Activated CD4-positive, alpha-beta T cell treated with anti-CD3 and anti-CD28 coated beads, Interleukin-10, Interleukin-2, amounts not matched to agents 100 ng/mL and 50 ng/mL, durations not matched to agents 16 hours and 8 hours (primary cell): ENCODE measurements at places on chromosomes 7 and 10.

DNA sequence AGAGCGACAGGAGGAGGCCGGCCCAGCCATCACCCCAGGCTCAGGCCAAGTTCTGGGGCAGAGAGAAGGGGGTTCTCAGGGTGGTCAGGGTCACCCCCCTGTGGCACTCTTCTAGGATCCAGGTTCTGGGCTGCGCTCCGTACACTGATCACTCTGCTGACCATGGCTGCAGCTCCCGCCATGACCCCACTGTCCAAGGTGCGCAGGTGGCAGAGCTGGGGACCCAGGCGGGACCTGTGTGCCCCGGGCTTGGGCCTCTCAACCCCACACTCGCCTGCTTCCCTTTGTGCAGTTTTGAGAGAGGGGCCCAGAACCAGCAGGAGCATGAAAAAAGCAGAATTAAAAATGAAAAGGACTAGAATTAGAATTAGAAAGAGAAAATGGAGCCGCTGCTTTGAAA is 227.1 kb downstream of the FANK1 start:
- DNase-seq: no peak

- peak; percentile 84 for DNase-seq
Observed at GRCh38 chr10:110305767-110306451, 1.2 kb upstream of the SMNDC1 start.

GRCh38 chr10:17257466-17258321 is 29.7 kb downstream of the VIM start:
- DNase-seq: peak; percentile 82

- DNase-seq: no peak
Observed at GRCh38 chr10:131751827-131752775, 148.7 kb upstream of the PPP2R2D start.

- DNase-seq: no peak
Observed at GRCh38 chr10:130627346-130628045, 491.3 kb downstream of the GLRX3 start.

DNA sequence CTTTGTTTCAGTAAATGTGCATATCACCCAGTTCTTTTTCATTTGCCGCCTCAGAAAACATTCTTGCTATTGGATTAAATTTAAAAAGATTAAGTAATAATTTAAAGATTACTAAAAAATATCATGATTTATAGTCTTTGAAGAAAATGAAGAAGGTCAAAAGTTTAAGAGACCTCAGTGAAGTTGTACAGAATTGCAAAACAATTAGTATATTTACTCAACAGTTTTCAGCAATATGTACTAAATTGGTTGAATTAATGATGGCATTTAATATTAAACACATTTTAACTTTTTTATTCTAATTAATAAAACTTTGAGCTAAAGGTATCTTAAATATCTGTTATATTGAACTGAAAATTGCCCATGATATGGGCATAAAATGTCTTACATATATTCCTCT is 49.9 kb upstream of the KLF6 start:
- no peak for DNase-seq

DNA sequence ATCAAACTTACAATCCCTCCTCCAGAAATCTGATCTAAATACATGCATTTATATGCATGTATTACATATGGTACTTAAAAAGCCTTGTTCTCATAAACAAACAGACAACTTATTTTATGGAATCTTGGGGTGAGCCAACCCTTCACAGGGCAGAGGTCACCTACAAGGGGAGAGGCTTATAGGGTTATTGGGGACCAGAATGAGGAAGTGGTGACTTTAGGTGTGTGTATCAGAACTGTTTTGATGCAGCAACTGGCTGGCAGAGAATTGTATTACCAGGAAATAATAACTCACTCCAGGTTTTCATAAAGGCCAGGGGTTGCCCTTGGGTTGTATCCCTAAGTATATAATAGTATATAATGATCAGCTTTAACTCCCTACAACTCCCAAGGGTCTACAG is 91.1 kb downstream of the SVIL start:
- no peak for DNase-seq

DNA sequence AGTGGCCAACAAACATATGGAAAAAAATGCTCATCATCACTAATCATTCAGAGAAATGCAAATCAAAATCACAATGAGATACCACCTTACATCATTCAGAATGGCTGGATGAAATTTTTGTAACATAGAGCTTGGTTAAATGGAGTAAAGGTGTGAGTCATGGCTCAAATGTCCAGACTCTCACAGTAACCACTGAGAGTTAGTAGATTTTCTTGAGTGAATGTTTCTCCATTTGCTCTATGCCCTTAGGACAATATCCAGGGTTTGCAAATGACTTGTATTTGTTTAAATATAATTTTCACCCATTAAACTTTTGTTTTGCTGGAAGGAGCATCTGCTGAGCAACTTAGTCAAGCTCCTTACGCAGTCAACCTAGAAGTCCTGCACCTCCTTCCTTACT is 967.2 kb downstream of the XPNPEP1 start:
- DNase-seq: no peak

- no peak for DNase-seq
Observed at GRCh38 chr10:47458466-47459154, 25.3 kb downstream of the ANXA8 start.

GRCh38 chr10:106577266-106577665 is 587.2 kb downstream of the SORCS1 start:
- DNase-seq: no peak

DNA sequence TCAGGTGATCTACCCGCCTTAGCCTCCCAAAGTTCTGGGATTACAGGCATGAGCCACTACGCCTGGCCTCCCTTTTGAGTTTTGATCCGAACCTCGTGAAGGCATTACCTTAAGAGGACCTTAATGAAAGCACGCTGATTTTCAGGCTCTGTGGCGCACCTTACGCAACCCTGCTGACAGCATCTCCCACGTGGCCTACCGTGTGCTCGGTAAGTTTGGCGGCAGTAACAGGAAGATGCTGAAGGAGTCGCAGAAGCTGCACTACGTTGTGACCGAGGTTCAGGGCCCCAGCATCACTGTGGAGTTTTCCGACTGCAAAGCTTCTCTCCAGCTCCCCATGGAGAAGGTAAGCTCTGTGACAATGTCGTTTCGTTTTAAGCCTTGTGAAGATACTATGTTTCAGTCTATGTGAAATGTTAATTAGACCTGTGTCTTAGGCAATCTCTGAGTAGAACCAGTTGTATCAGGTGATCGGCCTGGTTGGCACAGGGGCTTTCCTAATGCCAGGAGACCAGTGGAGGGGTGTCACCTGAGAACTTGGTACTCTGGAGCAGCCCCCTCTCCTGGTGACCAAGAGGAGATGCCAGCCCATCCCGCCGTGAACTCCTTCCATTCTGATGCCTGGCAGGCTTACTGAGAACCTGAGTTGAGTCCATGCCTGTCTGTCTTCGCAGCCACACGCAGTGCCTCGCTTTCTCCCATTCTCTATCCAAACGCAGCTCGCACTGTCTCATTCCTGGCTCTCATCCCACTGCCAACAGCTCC is 43.5 kb downstream of the TRRAP start:
- DNase-seq: no peak

DNA sequence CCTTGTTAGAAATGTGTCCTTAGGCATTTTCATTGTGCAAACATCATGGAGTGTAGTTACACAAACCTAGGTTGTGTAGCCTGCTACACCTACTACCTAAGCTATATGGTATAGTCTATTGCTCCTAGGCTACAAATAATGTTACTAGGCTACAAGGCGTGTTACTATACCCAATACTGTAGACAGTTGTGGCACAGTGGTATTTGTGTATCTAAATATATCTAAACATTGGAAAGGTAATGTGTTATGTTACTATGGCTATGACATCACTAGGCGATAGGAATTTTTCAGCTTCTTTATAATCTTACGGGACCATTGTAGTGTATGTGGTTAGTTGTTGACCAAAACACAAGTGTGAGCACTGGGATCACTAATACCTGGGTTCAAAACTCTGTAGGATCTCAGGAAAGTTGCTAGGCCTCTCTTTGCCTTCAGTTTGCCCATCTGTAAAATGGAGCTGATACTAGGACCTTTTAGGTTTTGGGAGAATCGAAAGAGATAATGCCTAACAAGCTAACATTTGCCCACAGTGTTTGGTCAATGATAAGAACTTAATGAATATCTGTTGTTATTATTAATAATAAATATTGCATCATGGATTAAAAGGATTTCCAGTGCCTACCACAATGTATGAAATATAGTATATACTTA is 2.7 kb downstream of the BICC1 start:
- no peak for DNase-seq

DNA sequence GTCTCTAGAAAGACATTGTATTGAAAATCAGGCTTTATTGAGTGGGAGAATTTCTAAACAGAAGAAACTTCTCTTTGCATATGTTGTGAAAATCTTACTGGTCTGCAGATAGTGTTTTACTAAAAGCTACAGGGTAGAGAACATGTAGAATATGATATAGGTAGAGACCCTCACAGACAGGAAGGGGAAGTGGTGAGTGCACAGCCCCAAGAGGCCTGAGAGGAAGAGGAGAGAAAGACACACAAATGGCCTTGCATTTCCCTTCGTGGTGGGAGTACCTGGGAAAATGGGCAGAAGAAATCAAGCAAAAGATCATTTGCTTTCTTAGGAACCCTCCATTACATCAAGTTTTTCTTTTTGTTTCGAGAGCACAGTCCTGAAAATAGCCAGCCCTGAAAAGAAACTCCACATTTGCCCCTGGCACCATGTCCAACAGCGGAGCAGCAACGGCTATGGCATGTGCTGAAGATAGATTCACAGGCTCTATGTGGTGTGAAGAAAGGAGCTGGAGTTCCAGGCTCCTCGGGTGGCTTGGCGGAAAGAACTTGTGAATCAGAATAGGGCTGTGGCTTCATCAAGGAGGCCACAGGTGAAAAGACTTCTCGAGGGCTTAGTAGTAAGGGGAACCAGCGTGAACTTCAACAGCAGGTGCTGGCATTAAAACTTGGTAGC is 143.5 kb downstream of the CALCR start:
- no peak for DNase-seq

DNA sequence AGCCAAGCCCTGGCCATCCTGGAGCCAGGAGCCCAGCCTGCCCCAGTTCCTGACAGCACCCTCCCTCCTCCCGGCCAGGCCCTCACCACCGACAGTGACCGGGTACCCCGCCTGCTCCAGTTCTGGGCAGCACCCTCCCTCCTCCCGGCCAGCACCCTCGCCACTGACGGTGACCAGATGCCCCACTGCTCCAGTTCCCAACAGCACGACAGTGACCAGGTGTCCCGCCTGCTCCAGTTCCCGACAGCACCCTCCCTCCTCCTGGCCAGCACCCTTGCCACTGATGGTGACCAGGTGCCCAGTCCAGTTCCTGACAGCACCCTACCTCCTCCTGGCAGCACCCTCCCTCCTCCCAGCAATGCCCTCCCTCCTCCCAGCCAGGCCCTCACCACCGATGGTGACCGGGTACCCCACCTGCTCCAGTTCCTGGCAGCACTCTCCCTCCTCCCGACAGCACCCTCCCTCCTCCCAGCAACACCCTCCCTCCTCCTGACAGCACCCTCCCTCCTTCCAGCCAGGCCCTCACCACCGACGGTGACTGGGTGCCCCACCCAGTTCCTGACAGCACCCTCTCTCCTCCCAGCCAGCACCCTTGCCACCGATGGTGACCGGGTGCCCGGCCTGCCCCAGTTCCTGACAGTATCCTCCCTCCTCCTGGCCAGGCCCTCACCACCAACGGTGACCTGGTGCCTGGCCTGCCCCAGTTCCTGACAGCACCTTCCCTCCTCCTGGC is 40.3 kb downstream of the VIPR2 start:
- DNase-seq: no peak

DNA sequence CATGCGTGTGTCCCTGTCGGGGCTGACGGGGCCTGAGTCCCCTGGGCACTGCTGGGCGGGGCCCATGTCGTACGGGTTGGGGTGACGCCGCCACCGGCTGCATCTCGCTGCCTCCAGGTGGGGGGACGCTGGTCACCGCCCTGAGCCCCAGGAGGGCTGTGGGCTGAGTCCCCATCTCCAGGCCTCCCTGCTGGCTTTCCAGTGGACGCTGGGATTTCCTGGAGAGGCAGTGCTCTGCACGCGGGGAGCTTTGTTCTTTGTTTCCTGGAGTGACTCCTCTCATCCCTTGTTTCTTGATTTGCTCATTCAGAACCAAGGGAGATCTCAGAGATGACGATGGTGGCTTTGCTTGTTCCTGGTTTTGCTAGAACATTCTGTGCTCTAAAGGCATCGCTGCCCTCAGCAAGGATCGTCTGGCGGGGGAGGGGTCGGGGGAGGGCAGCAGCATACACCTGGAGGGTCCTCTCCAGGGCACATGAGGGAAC is 21.0 kb downstream of the PWWP2B start:
- DNase-seq: no peak

- no peak for DNase-seq
Observed at GRCh38 chr7:29647020-29647654, 83.5 kb downstream of the PRR15 start.

GRCh38 chr10:123008355-123009104 is at the start of the genes ACADSB and IKZF5:
ACADSB (plus strand) TSS chr10:123009006; CDS start chr10:123009030, 24 bp downstream.
IKZF5 (minus strand) TSS chr10:123008795; CDS start chr10:122998625, 10,170 bp downstream.
- peak; percentile 98 for DNase-seq

GRCh38 chr7:2981103-2981480 is 62.6 kb downstream of the CARD11 start:
- no peak for DNase-seq

DNA sequence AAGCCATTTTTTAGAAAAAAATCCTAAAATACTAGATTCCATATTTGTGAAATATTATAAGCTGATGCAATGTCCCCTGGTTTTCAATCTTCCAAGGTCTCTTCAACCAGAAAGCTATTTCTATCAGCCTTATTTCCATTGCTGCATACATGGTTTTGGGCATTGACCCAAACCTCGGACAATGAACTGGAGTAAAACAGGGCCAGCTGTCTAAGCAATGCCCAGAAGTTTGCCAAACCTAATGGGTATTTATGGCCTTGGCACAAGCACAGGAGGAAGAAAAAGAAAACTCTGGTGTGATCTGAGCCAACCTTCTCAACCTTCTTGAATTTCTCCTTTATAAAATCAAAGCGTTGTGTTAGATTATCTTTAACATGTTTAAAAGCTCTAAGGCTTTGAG is 402.3 kb downstream of the DNAJB9 start:
- no peak for DNase-seq

- DNase-seq: no peak
Observed at GRCh38 chr7:26073041-26073440, 79.0 kb upstream of the NFE2L3 start.

DNA sequence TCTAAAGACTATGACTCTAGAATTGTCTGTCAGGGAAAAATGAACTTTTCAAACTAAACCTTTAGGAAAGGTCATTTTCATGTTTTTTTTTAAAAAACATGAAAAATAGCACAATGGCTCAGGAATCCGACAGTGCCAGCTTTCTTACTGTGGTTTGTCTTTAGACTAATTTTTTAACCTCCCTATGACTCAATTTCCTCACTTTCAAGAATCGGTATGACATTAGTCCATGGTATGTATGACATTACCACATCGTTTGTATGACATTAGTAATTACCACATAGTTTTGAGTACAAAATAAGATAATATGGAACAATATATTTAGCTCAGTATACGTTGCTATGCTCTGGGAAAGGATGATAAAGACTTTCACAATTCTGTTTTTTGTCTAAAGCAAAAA is 383.2 kb downstream of the PTPRN2 start:
- no peak for DNase-seq

GRCh38 chr10:20769481-20769880 is 127.6 kb downstream of the NEBL start:
- DNase-seq: no peak

- DNase-seq: no peak
Observed at GRCh38 chr10:112244197-112244596, 39.0 kb upstream of the TECTB start.
